NCI-H2227 treated with DMSO at 0.1 percent for 48 hours (cell line): ENCODE measurements at places on chromosomes 4 and X.

DNA sequence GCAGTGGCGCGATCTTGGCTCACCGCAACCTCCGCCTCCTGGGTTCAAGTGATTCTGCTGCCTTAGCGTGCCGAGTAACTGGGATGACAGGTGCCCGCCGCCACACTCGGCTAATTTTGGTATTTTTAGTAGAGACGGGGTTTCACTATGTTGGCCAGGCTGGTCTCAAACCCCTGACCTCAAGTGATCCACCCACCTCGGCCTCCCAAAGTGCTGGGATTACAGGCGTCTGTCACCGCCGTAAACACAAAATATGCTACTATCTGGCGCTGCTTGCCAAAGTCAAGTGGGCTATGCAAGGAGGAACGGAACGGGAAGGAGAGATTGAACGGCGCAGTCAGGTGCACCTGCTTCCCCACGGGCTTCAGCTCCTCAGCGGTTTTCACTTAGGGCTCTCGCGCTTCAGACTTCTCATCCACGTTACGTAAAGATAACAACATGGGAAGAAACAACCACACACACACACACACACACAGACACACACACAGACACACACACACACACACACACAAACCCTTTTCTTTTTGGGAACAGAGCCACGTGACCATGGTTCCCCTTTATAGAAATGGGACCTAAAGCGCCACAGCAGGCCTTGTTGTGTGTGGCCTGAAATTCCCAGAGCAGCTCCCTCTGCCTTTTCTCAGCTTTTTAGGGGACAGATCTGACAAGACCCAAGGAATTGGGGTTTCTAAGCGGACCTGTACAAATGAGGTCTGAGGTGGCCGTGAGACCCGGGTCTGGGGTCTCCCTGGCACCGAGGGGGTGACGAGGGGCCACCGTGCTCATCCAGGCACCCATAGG is 1.5 kb downstream of the P2RY8 start:
- no peak for DNase-seq

DNA sequence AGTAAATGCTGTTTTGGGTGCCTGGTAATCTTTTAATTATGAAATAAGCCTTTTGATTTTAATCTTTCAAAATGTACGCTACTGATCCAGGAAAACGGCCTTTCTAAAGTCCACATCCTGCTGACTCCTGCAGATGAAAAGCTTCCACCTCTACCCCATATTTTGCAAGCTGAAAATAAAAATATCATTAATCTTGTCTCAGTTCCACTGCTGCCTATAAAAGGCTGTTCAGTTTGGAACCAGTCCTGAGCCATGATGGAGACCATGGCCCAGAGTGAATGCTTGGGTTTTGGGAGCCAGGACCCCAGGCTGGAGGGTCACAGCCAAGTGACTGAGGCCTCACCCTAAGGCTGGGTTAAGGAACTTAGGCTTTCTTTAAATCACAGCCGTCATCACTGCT is 110.8 kb downstream of the AFF1 start:
- DNase-seq = no peak

DNA sequence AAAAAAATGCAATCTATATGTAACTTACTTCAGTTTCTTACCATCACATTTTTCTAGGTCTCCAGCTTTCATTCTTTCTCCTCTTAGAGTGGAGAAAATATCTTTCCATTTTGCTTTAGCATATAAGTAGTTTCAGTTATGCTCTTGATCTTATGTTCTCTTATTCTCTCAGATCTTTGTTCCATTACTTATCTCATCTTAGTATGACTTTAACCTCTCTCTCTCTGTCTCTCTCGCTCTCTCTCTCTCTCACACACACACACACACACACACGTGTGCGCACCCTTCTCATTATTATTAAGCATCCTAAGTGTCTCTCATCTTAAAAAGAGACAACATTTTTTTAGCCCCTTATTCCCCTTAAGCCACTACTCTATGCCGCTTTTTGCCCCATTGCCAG is 92.8 kb downstream of the FAAH2 start:
- no peak for DNase-seq

- no peak for DNase-seq
These were observed 619 bp upstream of the PDK3 start for GRCh38 chrX:24464498-24464835.

DNA sequence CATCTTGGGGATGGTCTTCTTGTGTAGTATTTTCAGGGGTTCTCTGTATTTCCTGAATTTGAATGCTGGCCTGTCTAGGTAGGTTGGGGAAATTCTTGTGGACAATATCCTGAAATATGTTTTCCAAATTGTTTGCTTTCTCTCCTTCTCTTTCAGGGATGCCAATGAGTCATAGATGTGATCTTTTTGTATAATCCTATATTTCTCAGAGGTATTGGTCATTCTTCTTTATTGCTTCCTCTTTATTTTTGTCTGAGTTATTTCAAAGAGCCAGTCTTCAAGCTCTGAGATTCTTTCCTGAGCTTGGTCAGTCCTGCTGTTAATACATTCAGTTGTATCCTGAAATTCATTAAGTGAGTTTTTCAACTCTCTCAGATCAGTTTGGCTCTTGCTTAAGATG is 73.1 kb downstream of the MAMLD1 start:
- DNase-seq = no peak

DNA sequence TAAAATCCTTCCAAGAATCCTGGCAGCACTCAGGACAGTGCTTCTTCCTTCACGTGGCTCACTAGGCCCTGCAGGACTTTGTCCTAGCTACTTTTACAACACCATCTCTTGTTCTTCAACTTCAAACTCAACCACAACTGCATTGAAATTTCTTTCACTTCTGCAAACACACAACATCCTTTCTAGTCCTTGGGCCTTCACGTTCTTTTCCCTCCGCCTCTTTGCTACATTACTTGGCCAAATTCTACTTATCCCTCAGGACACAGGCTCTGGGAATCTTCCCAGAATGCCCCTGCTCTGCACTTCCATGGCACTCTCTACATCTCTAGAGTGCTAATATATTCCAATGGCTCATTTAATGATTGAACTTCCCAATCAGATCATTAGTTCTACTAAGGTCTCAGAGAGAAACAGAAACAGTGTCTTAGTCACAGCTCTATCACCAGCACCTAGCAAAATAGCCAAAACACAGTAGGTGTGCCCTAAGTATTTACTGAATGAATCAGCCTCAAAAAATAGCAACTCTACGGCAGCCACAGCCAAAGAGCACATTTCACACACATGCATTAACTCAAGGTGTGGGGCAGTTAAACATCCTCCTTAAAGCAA is 73.3 kb downstream of the MANBA start:
- DNase-seq = no peak

DNA sequence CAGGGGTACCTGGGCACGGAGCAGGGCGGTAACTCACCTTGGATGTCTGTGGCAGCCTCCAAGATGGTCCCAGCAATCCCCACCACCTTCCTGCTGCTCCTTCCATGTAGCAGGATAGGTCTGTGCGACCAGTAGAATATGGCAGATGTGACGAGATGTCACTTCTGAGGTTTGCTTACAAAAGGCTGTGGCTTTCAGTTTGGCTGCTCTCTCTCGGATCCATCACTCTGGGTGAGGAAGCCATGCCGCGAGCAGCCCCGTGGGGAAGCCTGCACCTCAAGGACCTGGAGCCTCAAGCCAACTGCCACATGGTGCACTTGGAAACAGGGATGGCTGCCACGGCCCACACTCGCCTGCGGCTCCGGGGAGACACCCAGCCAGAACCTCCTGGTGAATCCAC is 37.6 kb downstream of the WFS1 start:
- DNase-seq = no peak

- DNase-seq = no peak
These were observed 204.2 kb upstream of the GPRIN3 start for GRCh38 chr4:89511776-89512175.

DNA sequence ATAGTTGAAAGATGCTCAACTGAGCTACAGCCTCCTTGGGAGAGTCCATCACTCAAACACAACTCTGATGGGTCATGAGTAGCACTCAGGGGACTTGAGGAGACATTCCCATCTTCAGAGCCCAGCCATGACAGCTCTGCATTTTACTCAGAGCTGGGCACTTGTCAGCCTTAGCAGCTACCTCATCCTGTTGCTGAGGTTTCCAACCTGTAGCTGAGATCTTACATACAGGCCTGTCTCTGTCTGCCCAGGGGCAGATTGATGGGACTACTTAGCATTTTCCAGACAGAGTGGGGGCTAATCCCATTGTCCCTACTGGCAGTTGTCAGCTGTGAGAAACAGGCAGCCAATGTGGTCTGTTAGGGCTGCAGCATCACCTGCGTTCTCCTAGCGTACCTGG is 3.5 kb downstream of the FHDC1 start:
- no peak for DNase-seq

GRCh38 chrX:130726661-130727060 is 176.3 kb downstream of the ENOX2 start:
- DNase-seq = no peak

DNA sequence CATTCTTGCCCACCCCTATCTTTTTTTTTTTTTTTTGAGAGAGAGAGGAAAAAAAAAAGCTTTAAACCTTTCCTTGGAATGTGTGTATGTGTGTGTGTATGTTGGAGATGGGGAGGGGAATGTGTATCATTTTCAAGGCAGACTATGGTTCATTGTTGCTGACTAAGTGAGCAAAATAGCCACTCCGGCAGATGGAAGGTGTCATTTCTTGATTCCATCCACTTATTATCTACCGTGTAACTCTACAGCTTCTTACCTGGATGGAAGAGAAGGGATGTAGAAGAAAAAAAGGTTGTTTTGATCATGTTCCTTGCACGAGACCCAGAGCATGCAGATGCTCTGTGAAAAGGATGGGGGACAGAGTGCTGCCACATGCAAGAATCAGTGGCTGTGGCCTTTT is 5.9 kb upstream of the GK2 start:
- peak; percentile 31 for DNase-seq

- no peak for DNase-seq
These were observed 123.6 kb upstream of the MID1 start for GRCh38 chrX:10744007-10744406.

GRCh38 chrX:2584251-2585157 is 83.7 kb upstream of the DHRSX start:
- DNase-seq = no peak

GRCh38 chr4:37388681-37389365 is 144.3 kb downstream of the NWD2 start:
- no peak for DNase-seq

- no peak for DNase-seq
These were observed 32.0 kb downstream of the ZNF185 start for GRCh38 chrX:152929898-152930297.

DNA sequence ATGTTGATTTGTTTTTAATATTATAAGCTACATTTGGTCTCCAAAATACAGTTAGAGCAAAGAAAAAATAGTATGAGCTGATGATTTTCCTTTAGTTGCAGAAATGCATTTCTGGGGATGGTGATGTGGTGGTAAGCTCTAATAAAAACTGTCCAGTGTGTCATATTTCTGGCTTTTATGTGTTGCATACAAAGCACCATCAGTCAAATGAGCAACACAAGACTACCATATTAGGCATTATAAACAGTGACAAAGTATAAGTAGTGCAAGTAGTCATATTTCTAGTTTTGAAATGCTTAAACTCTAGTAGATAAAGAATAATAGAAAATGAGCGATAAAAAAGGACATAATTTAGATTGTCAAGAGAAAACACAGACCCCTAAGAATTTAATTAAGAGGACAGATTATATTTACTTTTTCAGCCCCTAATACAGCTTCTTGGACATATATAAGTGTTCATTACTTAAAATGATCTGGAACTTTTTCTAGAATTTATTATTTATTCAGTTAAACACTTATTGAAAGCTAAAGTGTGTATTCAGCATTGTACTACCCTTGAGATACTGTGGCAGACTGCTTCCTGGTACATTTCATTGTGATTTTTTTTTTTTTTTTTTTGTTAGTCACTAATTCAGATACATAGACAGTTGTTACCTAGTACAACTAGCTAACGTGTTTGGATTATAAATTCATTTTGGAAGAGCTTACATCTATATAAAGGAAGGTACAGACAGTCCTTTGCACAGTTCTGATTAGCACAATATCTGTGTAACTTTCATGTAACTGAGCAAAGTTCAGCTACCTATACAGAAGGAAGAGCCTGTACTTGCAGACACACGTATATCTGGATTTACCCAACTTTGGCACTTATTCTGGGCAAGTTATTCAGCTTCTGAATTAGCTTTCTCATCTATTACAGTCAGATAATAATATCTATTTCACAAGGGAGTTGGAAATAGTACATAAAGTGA is 22.3 kb downstream of the RAP1GDS1 start:
- no peak for DNase-seq

DNA sequence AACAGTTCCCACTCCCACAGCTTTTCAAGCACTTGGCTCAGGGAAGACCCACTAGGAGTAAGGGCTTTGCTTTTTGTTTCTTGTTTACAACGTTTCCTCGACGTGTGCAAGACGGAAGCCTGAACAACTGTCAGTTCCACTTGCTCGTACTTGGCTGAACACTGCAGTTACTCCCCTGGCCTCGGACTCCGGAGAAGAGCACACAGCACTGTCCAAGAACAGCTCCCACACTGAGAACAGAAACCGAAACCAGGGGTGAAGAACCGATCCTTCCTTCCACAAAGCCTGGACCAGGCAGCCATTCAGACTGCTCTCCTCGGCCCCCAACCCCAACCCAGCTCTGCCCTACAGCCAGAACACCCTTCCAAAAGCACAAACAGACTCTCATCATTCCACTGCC is 25.5 kb downstream of the IRF2 start:
- no peak for DNase-seq
